ENCODE measurements at places on chromosomes 1 and 21.
A peak's percentile ranks its signal among the peaks of the same experiment; 100 is the strongest.

DNA sequence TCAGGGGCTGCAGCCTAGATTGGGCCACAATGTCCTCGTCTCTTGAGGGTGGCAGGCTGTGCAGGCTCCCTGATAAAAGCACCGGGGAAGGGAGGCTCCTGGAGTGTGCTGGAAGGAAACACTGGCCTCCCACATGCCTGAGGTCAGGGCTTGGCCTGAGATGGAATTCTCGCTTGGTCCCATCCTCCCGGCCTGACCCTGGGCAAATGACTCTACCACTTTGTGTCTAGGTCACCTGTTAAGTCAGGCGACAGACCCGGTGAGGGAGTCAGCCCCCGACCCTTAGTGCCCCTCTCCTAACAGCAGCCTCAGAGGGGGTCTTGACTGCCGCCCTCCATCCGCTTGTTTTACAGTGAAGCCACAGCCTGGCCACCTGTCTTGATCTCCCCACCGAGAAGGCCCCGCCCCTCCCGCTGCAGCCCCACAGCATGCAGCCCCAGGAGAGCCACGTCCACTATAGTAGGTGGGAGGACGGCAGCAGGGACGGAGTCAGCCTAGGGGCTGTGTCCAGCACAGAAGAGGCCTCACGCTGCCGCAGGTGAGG is 2.5 kb downstream of the SMIM1 start:
- no peak for DNase-seq

DNA sequence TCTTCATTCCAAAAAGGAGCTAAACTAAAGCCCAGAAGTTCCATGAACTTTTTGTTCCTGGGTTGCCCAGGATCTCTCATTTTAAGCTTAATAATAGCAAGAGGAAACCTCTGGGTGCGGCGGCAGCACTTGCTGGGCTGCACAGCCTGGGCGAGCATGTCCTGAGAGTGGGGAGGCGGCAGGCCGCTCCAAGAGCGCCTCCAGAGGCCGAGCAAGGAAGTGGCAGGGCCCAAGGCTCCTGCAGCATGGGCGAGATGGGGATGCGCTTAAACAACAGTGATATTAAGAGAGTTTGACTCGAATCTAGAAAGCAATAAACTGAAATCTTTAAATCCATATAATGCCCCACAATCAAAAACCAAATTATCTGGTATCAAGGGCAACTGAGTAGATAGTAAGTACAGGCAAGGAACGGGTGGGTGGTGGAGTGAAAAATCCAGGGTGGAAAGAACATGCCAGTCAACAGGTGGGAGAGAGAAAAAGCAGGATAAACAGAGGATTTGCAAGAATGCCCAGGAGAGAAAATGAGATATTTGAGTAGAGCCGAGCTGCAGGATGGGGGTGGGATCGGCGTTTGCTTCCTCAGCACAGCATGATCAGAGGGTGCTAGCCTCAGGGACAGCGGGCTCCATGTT is 14.1 kb upstream of the TNR start:
- DNase-seq = peak; percentile 30

- no peak for DNase-seq
These were observed 8.9 kb upstream of the APP start for GRCh38 chr21:26179501-26179900.

GRCh38 chr1:15730936-15731335 is 5.1 kb upstream of the SLC25A34 start:
- DNase-seq = no peak

GRCh38 chr1:233281711-233282581 is 13.6 kb downstream of the PCNX2 start:
- peak; percentile 78 for DNase-seq

- DNase-seq = no peak
These were observed 168.4 kb downstream of the RERE start for GRCh38 chr1:8649027-8649426.

DNA sequence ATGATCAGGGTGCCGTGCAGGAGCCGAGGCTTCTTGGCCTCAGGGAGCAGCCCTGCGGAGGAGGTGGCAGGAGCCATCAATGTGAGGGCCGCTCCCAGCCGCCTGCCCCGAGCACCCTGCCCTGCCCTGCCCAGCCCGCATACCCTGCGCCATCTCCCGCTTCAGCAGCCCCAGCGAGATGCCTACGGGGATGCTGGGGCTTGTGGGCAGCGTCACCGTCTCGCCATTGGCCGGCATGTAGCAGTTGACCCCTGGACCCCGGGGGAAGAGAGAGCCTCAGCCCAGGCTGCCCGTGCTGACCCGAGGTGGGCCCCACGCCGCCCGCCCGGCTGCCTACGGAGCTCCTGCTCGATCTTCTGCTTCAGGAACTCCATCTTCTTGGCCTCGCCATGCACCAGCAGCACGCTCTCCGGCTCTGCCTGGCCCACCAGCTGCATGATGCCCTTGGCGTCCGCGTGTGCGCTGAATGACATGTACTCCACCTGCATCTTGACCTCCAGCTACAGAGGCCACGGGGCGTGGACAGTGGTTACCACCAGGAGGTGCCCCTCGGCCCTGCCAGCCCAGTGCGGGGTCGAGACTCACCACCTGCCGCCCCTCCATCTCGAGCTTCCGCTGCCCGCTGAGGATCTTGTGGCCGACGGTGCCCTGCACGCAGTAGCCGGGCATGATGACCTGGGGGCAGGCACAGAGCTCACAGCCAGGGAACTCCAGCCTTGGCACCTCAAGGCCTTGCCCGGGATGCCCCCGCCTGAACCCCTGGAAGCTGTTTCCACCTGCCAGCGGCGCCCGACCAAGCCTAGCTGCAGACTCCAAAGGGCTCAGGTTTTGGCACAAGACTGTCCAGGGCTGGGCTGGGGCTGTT is 4.3 kb downstream of the PUSL1 start:
- no peak for DNase-seq

DNA sequence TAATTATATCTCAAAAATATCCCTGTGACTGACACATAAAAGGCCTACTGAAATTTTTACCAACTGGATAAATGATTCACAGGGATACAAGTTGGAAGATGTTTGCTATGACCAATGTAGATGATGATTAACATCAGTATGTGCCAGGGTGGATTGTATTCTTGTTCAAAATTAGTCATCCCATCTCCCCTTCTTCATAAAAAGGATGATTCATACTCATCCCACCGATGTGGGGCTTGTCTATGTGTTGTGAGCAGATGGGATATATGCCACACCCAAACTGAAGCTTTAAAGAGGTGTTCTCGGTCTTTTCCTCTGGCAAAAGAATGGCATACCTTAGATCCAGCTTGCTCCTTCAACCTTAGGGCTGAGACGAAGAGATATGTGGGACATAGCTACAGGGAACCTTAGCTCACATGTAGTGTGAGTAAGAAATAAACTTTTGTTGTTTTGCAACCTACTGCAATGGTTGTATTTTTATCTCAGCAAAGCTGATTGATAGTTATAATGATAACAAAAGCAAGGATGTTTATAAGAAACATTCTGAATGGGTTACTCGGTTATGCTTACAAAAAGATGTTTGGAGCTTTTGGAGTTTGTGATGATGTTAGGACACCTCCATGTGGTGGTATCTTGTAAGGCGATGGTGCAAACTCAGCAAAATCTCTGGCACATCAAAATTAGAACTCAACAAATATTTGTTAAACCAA is 29.4 kb downstream of the SPATA17 start:
- DNase-seq = peak; percentile 9

DNA sequence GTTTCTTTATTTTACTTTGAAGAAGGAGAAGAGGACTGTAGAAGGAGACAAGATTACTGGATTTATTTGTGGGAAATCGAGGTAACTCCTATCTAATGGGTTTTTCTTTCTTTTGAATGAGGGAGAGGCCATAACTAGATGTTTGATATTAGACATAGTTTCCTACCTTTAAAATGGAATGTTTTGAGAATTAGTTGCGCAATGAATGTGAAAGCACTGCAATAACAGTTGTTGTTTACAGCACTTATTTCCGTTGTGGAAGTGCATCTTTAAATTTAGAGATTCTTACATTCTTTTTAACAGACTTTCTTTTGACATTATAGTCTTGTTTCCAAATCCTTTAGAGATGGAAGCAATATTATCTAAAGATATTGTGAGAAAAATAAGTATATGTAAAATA is 229.0 kb downstream of the SRGAP2C start:
- peak; percentile 34 for DNase-seq

DNA sequence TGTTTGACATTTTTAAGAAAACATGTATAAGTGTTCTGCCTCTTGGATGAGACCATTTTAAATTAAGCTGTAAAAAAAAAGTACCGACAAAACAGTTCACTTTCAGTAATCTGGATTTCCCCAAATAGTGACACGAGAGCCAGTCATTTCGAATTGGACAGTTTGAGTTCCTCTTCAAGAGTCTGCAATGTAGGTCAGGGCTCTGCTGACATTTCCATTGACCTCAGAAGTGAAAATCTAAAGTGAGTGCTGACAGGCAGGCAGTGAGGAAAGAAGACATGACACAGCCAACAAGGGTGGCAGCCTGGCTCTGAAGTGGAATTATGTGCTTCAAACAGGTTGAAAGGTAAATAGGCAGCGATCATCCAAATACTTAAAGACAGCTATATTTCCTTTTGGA is at the start of gene IL23R:
Gene IL23R (plus strand): TSS at position 259 of the 400 bp plus-strand sequence. CDS start 1,667 bp downstream, outside the sequence.
- DNase-seq = peak; percentile 5

DNA sequence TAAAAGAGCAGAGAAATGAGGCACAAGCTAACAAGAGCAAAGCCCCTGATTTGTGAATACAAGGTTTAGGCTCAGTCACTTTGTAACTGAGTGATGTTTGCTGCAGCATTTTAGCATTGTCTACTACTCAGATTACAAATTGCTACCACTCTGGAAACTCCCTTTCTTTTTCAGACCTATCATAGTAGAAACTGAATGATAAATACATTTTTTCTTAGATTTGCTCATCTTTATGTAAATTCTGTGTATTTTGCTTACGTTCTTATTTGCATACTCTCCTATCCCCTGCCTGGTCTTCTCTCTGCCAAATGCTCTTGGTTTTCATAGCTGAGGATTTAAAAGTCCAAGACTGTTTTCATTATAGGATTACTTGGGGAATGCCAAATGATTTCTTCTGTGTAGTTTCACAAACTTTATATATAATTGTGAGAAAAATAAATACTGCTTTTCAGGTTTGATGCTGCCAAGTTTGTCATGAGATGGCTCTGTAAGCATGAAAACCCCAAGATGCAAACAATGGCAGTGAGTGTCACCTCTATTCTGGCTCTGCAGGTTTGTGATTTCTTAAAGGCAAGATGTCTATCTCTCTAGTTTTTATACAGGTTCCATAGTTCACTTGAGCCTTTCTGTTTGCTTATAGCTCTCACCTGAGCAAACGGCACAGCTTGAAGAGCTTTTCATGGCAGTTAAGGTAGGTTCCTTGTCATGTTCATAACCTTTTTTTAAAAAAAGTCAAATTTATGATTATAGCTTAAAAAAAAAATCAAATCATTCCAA is 24.7 kb downstream of the ZYG11A start:
- DNase-seq = no peak

- no peak for DNase-seq
These were observed 15.9 kb downstream of the TXNIP start for GRCh38 chr1:145980457-145980994.

GRCh38 chr1:180754453-180754852 is 122.6 kb downstream of the XPR1 start:
- DNase-seq = no peak

- DNase-seq = no peak
These were observed 172.7 kb downstream of the PATJ start for GRCh38 chr1:61914823-61915482.

- no peak for DNase-seq
These were observed 84.4 kb upstream of the PGBD5 start for GRCh38 chr1:230510496-230510895.

GRCh38 chr1:221837896-221838295 is 96.0 kb upstream of the DUSP10 start:
- DNase-seq = peak; percentile 50

GRCh38 chr1:109792056-109792831 is 28.5 kb upstream of the EPS8L3 start:
- DNase-seq = no peak

DNA sequence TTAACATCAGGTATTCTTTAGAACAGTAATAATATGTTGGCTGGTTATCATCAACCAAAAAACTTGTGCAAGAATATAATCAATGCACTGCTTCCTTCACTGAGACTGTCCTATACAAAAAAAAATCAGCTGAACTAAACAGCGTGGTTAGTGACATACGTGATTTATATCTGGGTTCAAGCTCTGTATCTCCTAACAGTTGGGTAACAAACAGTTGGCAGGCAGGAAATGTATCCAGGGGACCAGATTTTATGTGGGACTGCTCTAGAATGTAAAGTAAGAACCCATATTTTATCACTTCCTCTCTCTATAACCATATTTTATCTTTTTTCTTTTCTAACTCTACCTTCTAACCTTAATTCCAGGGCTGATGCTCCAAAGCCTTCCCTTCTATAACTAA is 8.0 kb downstream of the ACBD6 start:
- no peak for DNase-seq

DNA sequence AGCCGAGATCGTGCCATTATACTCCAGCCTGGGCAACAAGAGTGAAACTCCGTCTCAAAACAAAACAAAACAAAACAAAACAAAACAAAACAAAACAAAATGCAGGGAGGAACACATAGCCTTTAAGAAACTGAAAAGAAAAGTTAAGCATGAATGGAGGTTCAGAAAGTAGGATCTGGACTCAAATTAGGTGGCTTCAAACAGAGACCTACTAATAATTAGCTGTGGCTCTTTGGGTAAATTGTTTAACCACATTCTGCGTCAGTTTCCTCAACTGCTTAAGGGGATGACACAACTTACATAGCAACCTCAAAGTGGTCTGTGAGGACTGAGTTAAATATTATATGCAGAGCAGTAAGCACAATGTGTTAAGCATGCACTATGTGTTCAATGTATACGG is 458.2 kb downstream of the ADGRL2 start:
- no peak for DNase-seq

GRCh38 chr1:154407198-154408091 is 2.3 kb downstream of the IL6R start:
- peak; percentile 95 for DNase-seq

GRCh38 chr1:93566227-93566626 is 115.4 kb downstream of the BCAR3 start:
- no peak for DNase-seq

- no peak for DNase-seq
These were observed 68.9 kb upstream of the ACTL8 start for GRCh38 chr1:17686258-17686657.

GRCh38 chr1:198449261-198449660 is 91.2 kb downstream of the ATP6V1G3 start:
- DNase-seq = no peak

DNA sequence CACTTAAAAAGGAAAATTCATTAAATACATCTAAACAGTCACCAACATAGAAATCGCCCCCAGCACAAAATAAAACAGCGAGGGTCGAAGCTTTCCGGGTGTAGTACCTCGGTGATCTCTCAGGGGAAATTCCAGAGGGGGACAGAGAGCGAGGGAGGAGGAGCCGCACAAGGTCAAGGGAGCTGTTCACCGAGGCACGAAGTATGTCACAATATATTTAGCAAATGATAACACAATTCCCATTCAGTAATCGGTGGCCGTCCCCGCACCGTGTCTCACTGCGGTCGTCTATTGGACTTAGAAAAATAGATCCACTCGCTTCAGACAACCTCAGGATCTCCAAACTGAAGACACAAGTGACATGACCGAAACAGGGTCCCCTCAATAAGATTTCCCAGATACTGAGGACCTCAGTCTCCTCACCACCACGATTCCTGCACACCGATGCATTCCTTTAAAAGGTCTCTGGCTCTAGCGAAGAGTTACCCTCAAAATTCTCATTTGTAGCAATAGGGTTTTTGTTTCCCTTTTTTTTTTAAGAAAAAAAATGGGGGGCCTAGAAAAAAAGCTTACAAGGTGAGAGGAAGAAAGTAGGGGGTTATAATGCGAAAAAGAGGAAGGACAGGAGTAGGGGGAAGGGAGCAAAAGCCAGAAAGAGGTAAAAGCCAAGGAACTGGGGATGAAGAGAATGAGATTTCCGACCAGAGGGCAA is 1.1 kb downstream of the LPGAT1 start:
- peak; percentile 15 for DNase-seq

Measured in suppressor macrophage (primary cell).